ENCODE measurements at places on chromosomes 2 and 18.

- no peak for DNase-seq
Observed at GRCh38 chr2:26769089-26769761, 5.1 kb downstream of the SLC35F6 start.

- DNase-seq: no peak
Observed at GRCh38 chr2:156933645-156934225, 323.8 kb upstream of the GALNT5 start.

GRCh38 chr2:107747964-107748583, 78.6 kb upstream of the RGPD4 start:
- no peak for DNase-seq

- DNase-seq: no peak
Observed at GRCh38 chr2:120034027-120034426, 21.1 kb downstream of the EPB41L5 start.

DNA sequence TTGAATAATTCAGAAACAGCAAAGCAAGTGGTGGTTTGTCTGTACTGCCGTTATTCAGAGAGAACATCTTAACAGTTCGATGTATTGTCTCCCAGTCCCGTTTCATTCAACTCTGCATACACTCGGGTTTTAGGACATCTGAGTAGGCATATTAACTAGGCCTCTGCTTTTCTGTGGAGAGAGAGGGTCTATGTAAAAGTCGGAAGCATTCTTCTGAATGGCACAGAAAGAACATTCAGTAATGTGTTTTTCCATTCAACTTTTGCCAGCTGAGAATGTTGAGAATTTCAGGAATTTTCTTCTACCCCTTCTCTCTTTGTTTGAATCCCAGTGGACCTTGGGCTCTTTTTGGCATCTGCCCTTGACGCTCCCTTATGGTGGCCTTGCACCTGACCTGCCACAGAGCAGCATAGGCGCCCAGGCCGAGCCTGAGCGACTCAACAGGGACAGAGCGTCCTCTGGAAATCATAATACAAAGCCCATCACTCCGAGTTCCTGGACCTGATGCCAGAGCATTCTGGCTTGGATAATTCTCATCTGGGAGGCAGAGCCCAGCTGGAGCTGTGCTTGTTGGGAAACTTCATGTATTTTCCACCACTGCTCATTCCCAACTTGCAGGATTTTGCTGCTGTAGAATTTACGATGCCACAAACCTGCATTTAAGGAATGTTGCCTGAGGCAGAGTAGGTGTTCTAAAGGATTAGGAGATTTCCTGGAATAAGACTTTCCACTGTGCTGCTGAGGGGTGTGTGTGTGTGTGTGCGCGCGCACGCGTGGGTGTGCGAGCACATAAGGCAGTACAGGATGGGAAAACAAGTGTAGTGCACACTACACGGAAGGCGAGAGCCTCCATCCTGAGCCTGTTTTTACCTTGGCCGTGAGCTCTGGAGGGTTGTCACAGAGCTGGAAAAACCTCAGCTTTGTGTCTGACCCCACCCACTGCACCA, 77.2 kb upstream of the TXNDC2 start:
- DNase-seq: no peak

DNA sequence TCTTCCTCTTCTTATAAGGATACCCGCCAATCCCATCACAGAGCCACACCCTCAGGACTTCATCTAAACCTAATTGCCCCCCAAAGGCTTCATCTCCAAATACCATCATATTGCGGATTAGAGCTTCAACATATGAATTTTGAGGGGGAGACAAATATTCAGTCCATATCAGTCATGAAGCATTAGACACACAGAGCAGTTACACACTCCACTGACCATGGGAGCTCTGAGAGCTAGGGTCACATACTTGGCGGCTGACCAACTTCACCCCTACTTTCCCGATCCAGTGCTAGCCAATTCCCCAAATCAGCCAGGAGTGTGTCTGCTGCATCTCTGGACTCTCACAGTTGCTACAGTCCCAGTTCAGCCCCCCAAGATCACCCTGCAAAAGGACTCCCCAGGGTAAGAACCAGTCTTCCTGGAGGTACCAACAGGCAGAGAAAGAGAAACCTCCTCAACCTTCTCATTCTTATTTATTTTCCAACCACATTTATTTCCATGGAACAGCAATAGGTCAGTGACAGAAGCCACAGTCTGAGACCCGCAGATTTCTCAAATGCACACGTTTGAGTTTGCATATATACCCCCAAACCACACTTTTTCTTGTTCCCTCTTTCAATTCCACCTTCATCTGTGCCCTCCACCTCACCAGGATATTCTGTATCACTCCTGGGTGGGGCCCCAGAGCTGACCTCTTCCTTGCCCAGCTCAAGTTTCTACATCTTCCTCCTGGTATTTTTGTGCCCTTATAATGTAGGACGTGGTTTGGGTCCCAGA, 33.3 kb downstream of the SPP2 start:
- no peak for DNase-seq

DNA sequence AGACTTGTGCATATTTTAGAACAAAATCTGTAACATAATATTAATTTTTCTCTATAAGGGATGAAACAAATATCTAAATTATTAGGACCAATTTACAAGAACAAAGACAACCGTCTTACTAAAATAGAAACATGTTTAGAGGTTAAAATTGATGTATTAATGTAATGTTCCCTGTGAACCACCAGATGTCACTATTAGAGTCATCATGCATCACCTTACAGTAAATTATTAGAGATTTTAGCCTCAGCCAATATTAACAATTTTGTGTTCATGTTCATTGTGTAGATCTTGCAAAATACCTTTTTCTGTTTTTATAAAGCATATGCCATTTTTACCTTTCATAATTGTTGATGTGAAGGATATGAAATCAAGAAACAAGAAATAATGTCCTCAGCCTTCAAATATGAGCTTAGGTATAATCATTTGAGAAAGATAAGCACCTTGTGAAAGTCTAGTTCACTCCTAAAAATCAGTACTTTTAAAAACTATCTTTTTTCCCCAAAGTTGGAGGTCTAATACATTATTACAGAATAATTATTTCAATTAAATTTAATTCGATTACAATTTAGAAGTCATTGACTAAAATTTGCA, 344.3 kb upstream of the KCNH7 start:
- DNase-seq: no peak

GRCh38 chr2:27569398-27569797, 13.4 kb upstream of the ZNF512 start:
- no peak for DNase-seq

DNA sequence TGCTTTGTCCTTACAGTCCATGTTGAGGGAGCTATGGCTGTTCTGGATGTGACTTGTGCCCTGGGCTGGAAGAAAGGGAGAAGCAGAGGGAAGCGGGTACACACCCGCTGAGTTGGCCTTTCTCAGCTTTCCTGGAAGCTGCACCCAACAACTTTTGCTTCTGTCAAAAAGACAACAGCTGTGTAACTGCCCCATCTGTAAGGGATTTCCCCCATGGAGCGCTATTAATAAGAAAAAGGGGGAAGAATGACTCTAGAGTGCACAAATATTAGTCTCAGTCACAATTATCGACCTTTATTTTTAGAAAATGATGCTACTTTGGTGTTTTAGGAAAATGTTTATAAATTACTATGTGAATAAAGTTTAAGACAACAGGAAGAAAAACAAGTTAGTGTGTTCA, 368.3 kb downstream of the RAD51AP2 start:
- no peak for DNase-seq
